ENCODE measurements at places on chromosomes 1 and 21.

DNA sequence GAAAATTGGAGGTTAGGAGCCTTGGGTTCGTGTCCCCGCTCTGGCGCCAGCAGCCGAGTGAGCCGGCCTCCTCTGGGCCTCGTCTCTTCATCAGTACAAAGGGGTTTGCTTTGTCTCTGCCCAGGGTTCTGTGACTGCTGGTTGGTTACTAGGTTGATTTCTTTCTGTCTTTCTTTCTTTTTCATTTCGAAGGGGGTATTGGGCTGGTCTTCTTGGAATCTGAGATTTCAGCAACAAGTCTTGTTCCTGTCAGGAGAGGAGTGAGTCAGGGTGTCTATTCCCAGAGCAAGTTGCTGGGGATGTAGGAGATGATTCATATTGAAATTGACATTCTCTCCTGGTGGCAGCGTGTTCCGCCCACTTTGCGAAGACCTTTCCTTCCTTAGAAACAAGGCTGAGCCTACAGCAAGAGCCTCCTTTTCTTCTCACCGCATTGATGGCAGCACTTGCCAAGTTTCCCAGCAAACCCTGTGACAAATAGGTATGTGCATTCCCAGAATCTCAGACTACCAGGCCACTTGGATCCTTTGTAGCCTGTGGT is 79.2 kb downstream of the MAN1C1 start:
- no peak for DNase-seq

DNA sequence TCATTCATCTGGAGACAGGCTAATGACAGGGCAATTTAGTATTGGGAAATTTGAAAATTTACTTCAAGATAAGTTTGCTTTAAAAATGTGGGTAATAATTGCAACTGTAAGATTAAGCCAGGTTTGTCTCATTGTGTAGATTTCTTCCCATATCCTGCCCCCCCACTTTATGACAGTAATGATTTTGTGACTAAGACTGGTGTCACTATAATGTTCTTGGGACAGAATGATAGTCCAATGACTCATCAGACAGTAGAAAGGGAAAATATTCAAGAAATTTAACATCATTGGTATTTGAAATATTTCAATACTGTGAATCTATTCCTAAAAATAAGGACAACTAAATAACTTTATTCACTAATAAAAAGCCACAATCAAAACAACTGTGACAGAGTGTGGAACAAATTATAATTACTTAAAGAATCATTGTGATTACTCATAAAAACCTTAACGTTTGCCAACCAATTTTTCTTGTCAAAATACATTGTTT is 36.7 kb downstream of the FH start:
- no peak for DNase-seq

DNA sequence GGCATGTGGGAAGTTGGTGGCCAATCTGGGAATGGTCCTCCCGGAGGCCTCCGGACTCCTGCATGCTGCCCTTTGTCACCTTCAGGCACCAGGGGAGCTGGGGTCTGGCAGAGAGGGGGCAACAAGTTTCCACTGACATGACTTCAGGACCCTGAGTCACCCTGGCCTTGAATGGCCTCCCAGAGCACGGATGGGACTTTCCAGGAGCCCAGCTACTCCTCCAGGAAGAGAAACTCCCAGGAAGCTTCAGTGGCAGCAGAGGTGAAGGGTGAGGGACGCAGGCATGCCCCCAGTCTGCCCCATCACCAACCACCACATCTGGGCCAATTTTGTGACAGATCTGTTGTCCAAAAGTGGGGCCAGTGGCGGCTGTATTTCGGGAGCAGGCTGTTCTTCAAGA is 55.9 kb upstream of the WASF2 start:
- DNase-seq: no peak

- DNase-seq: no peak
Observed at GRCh38 chr21:23003951-23004350, 2005.7 kb downstream of the NCAM2 start.

GRCh38 chr1:153217744-153218416 is 496 bp downstream of the PRR9 start:
- DNase-seq: no peak

DNA sequence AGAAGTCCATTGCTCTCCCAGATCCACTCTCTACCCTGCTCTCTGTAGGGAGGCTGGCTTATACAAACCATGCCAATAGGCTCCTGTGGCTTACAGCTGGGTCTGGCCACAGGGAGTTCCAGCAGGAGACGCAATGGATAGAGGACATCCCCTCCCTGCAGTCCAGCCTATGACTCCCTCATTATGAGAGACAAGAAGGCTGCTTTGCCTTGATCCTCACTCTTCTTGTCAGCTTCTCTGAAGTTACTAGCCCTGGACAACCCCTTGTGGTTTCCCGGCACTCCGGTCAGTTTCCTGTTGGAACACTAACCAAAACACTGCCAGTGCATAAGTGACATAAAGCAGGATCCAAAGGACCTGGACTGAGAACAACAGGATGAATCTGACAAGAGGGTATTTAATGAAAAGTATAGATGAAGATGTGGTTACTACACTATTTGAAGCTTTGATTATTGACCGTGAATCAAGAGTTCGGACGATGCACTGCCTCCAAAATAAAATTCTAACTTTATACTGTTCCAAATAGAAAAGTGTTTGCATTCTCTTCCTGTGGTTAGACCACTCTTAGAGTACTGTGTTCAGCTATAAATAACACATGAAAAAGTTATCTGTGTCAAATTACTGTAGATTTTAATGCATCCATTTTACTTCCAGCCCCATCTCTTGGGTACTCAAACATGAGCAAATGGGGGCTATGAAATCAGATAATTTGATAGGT is 32.7 kb upstream of the ZNF326 start:
- DNase-seq: no peak

DNA sequence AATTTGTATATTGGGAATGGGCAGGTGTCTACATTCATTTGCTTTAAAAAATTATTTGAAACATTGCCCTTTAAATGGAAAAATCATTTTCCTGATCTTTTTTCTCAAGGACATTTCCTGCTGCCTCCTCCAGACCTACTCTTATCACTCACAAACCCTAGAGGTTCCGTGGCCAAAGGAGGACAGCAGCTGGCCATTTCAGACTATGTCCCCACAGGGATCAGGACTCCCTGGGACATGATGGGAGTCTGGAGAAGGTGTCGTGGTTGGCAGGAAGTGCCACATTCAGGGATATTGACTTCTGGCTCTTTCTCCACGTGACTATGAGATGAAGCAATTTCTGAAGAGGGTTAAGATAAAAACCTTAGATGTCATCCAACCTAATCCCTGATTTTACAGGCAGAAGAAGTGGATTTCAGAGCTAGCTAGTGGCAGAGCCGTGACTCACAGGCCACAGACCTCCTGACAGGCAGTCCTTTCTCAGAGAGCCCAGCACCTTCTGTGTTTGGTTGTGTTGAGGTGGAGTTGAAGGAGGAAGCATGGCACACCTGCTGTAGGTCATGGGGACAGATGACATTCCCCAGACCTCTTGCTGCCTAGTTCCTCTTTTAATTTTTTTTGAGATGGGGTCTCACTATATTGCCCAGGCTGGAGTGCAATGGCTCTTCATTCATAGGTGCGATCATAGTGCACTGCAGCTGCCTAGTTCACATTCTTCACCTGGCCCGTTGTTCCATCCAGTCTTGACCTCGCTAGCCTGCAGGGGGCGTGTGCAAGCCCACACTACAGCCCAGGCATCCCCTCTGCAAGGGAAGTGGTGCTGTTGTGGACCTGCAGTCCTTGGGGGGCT is 25.5 kb upstream of the IL10 start:
- DNase-seq: peak; percentile 8

DNA sequence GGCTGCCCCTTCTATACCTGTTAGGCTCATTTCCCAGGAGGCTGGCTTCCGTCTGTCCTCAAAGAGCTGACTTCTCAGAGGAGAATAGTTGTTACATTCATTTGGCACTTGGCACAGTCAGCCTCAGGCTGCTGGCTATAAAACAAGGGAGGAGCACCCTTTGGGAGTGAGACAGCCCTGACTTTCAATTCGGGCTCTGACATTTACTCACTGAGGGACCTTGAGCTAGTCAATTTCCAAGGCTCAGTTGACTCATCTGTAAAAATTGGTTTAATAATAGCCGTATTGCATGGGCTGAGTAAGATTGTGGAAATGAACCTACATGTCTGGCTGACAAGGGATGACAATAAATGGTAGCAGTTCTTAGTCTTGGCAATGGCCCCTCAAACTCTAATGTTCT is 13.7 kb downstream of the ALX3 start:
- no peak for DNase-seq

DNA sequence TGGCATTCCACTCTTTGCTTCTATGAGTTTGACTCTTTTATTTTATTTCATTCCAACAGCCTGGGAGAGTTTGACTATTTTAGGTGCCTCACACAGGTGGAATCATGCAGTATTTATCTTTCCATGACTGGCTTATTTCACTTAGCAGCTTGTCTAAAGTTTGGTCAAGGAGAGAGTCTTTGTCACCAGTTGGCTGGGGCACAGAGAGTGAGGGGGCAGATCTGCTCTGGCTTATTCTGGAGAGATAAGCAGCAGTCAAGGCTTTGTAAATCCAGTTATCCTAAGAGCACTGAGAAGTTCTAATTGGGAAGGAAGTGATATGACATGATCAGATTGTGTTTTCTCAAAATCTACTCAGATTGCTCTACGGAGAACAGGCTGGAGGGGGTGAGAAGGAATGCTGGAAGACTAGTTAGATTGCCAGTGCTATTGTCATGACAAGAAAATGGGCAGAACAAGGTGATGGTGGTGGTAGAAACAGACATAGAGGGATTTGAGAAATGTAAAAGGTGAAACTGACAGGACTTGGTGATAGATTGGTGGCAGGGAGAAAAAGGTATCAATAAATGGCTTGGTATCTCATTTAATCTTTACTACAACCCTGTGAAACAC is 12.1 kb upstream of the CTTNBP2NL start:
- DNase-seq: no peak

DNA sequence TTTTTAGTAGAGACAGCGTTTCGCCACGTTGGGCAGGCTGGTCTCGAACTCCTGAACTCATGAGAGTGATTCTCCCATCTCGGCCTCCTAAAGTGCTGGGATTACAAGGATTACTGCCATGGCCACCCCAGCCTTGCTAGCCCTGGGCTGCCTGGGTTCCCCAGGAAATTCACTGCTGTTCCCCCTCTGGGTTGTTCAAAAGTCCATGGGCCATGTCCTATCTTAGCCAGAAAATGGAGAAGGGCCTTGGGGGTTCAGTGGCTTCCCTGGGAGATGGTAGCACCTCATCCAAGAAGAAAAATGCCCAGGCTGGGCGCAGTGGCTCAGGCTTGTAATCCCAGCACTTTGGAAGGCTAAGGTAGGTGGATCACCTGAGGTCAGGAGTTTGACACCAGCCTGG is 20.9 kb downstream of the SLC26A9 start:
- DNase-seq: no peak

- peak; percentile 17 for DNase-seq
Observed at GRCh38 chr1:201889090-201889968, 631 bp downstream of the SHISA4 start.

GRCh38 chr1:51675177-51675780 is 58.4 kb downstream of the OSBPL9 start:
- DNase-seq: no peak

DNA sequence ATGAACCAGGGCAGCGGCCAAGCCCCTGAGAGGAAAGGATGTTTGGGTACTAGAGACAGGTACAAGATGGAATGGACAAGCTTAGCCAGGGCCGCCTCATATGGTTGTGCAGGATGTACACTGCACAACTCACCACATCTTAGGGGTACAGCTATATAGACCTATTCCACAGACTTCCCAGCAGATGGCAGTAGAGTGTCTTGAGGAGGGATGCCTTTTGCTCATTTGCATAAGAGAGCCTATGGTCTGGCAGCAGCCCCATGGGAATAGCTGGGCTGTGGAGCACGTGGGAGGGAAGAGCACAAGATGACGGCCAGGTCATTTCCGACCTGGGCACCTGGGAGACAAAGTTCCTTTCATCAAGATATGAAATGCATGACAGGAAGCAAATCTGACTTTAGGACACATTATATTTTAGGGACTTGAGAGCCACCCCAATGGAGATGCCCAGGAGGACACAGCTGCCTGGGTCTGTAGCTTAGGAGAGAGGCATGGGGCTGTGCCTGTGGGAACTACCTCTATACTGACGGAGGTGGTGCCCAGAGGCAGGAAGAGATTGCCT is 215.5 kb downstream of the KCNJ6 start:
- DNase-seq: peak; percentile 60

DNA sequence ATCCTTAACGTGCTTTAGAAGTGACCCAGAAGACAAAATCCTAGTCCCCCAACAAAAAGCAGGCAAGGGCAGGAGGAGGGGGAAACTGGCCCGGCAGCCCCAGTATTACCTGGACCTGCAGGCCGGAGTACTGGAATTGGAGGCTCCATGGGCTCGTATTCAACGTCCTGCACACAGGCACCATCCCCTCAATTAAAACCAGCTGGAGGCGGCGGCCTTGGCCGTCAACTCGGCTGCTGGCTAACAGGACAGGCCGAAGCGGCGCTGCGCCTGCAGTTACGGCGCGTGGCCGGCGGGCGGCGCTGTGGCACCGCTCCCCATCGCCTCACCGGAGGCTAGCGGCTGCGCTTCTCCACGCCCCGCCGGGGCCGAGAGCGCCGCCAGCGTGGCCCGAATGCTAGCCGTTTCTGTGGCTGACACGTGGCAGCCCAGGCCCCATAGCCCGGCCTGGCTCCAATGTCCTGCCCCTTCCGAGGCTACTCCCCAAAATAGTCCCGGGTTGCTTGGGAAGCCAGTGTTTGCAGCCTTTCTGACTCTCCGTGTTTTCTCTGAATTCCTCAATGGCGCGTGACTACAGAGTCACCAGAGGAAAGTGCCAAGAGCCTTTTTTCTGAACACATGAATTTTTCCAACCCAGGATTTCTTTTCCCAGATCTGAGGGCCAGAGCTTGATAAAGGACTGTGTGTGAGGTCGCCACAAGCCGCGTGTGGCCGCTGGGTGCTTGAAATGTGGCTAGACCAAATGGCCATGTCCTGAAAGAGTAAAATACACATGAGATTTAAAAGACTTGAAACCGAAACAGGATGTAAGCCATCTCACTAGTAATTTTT is 82.5 kb downstream of the HHIPL2 start:
- peak; percentile 85 for DNase-seq

DNA sequence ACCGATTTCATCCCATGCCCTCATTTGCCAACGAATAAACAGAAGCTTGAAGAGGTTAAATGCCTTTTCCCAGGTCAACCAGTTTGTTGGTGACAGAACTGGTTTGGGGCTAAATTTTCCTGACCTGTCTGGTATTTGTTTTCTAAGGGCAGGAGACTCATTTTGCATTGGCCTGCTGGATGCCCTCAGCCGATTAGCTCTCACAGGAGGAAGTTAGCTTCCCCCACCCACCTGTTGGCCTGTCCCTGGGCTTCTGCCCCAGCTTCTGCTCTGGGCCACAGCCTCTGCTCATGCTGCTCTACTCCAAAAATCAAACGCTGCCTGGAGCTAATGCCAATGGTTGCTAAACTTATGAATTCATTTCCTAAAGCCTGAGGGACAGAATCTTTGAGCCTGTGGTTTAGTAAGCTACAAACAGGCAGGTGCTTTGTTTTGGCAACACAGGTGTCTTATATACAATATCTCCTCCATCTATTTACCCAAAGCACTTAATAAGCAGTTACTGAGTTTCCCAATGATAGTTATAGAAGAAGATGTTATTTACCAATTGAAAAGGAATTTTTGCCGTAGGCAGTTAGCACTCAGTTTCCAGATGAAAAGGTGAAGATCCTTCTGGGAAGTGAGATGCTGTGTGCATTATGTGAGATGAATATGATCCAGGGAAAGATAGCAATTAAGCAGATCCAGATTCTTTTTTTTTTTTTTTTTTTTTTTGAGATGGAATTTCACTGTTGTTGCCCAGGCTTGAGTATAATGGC is 82.3 kb downstream of the TM2D1 start:
- no peak for DNase-seq

- no peak for DNase-seq
Observed at GRCh38 chr1:200172311-200172710, 144.8 kb downstream of the NR5A2 start.

- DNase-seq: no peak
Observed at GRCh38 chr1:116545359-116545705, 25.5 kb downstream of the CD58 start.
